Head of caudate nucleus (tissue), 42 donors: ENCODE measurements at places on chromosomes 2 and 18.

DNA sequence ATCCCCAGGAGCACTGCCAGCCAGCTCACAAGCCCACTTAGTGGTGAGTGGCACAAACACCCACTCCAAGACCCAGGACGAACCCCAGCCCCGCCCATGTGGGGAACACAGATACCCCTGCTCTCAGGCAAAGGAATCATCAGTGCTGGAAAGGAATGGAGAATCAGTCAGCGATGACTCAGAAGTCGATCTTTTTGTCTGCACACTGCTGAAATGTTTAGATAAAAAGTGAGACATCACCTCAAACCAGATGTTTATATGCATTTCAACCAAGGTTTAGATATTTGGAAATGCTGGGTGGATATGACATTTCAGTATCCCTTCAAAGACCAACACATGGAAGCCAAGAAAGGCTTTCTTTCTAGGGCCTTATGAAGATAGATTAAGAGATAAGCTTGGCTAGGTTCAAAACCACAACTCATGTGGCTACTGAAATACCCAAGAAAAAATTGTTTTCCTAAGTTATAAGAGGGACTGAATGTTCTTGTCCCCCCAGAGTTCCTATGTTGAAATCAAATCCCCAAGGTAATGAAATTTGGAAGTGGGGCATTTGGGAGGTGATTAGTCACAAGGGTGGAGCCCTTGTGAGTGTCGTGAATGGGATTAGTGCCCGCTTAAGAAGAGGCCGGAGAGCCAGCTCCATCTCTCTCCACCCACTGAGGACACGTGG is 43.7 kb downstream of the POU3F3 start:
- no peak for DNase-seq

- no peak for DNase-seq
Measured at GRCh38 chr2:34523958-34524514, 924.9 kb upstream of the FAM98A start.

DNA sequence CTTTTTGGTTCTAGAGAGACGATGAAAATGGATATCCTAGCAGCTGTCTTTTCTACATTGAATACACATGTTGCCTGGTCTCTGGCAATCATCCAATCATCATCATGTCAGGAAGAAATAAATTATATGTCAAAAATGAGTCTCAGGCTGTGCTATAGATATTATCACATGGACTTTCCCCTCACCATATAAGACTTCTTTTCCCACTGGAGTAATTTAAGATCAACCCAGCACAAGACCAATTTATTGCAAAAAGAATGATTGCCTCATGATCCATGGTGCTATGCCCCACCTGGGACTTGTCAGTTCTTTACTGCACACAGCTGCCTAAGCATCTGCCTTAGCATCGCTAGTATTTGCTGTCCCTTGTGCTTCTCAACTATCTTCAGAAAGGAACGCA is 783.7 kb upstream of the TMEFF2 start:
- no peak for DNase-seq

- DNase-seq = no peak
Measured at GRCh38 chr2:177326005-177326404, 61.5 kb upstream of the NFE2L2 start.

DNA sequence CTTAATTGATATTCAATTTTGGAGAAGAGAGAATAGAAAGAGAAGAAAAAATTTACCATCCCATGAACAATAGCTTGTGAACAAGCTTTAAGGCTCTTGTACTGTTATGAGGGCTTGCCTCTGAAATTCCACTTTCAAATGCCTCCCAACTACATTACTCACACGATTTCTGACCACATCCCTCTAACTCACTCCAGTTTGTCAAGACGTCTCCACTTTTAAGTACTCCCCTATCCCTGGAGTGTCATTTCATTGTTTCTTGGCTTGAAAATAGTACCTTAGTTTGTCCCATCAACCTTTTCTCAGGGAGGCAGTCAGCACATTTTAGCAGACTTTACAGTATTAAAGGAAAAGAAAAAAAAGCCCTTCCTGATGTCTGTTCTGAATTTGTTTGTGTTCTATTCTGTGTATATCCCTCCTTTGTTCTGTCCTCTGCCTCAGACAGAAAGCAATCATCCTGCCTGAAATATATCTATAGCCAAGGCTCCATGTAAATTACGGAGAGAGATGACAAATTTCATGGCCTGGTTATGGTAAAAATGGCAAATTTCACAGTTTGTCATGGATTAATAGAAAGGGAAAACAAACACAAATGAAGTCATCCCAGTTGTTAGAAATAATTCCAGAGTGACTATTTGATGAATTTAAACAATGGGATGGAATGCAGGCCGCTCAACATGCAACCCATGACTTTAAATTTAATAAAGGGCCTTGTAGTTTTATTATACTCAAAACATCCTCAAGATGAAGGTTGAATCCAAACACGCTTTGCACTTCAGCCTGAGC is 228.8 kb downstream of the ETAA1 start:
- DNase-seq = no peak
